HuH-7 (cell line): ENCODE measurements at places on chromosomes 5 and 9.

DNA sequence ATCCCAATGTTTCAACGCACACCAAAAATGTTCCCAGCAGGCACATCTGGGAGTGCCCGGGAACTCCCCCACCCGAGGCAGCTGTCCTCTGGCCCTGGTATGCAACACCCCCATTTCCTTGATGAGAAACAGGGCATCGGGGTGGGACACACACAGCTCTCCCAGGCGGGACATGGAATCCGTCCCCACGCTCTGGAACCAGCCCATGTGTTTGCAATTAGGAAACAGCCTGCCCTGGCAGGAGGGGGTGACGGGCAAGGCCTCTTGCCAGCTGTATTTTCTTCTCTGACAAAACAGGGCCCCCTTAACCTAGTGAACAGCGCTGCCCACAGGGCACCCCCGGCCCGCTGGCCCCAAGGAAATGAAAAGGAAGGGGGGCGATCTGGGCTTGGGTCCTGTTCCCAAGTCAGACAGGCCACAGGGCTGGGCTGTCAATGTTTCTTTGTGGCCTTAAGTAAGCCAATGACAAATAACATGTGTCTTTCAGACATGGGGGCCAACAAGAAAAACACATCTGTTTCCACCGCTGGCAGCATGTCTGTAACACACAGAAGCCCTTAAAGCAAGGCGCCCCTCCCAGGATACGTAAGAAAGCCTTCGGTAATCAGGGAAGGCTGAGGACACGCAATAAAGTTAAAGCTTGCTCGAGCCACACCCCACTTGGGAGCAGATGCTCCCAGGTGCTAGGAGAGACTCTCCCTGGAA, 125.3 kb downstream of the ROR2 start:
- DNase-seq = no peak

DNA sequence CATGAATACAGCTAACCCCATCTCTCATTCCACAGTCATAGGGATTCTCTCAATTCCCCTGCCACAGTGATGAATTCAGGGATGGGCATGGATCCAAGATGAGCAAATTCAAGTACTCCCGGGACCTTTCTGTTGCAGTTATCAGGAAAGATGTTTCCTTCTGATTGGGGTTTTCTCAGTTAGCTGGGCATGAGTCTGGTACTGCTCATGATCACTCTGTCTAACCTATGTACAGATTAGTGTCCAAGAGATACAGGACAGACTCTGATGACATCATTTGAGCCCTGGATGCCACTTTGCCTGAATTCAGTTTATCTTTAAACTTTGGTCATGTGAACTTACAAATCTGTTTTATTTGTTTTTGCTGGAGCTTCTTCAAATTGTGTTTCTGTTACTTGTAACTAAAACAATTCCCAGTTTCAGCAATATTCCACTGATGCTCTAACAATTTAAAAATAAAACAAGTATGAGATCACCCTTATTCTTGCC, 257.7 kb upstream of the KLF9 start:
- no peak for DNase-seq

- DNase-seq = no peak
These were observed 31.7 kb upstream of the CDKN2B start for GRCh38 chr9:22040760-22041159.

- no peak for DNase-seq
These were observed 48.3 kb upstream of the EXOC3 start for GRCh38 chr5:394671-395155.

DNA sequence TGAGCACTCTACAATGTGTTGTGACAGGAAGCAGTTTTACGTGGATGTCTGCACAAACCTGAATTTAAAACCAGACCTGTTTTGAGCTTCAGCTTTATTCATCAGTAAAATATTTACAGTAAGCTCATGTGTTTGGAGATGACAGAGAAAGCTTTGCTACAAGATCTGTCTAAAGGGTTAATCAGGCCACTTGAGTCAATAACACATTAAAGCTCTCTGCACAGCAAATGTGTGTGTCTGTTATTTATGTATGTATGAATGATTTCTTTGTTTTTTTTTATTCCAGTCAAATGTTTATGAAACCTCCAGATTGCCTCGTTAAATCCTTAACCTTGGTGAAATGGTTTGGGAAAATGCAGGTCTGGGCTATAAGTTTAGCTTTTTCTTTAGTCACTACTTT, 77.3 kb upstream of the SREK1 start:
- no peak for DNase-seq

DNA sequence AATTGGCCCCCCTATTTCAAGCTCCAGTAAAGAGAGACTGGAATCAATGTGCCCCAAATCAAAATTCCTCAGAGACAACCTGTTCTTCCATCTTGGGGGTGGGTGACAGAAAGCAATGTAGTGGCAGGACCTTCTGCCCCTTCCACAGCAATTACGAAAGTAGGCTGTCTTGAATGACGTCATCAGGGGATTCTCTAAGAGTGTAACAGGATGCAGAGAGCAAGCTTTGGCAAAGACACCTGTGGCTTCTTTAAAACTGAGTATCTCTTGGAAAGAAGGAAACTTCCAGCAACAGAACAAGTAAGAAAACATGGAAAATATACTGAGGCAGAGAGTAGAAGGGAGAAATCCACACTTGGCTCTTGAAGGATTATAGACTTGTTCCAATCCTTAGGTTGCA, 247.6 kb upstream of the PDE4D start:
- no peak for DNase-seq
